Midbrain (tissue), 1 donor: ENCODE measurements at places on chromosomes 12 and 14.
A peak's percentile ranks its signal among the peaks of the same experiment; 100 is the strongest.

DNA sequence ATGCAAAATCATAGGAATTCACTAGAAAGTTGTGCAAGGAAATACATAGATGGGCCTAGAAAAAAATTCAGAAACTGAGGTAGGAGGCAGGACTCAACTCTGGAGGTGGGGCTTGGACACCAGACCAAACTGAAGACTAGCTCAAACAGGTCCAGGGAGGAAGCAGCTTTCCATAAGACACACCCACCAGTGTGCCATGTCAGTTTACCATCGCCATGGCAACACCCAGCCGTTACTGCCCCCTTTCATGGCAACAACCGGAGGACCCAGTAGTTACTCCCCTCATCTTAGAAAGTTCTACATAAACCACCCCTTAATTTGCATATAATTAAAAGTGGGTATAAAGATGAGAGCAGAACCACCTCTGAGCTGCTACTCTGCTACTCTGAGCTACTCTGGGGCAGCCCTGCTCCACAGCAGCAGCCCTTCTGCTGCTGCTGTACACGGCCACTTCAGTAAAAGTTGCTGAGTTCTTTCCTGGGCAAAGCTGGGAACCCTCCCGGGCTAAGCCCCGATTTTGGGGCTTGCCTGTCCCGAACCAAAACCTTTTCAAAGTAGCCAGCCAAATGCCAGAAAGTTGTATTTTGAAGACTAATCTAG, 30.8 kb upstream of the NINJ2 start:
- DNase-seq = no peak

DNA sequence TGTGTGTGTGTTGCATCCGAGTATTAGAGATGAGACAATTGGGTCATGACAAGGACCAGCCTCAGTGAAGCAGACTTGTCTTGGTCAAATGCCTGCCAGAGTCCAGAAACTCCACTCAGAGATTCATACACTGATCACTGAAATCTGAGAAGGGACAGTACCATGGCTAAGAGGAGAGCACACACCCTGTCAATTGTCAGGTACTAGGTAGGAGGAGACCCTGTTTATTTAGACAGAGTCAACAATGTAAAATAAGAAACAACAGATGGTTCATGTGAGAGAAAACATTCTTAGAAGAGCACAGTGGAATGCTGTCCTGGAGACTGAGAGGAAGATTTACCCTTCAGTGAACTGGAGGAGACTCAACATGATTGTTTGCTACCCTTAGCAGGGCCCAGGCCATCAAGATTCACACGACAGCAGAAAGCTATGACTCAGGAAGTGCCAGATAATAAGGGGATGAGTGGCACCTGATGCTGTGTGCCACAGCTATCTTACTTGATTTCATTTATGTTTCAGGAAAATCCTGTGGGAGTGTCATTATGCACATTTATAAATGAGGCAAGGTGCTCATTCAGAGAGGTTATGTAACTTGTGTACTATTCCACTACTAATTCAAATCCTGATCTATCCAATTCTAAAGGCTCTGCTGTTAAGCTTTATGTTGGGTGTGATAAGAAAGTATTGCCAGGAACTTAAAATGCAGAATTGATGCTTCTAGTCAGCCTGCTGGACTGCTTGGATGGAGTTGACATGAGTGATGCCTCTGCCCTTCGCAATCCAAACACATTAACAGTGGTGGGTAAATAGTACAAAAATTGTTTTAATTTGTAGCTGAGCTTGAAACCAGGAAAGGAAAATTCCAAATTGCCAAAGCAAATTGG, 136.6 kb upstream of the NEDD1 start:
- no peak for DNase-seq

DNA sequence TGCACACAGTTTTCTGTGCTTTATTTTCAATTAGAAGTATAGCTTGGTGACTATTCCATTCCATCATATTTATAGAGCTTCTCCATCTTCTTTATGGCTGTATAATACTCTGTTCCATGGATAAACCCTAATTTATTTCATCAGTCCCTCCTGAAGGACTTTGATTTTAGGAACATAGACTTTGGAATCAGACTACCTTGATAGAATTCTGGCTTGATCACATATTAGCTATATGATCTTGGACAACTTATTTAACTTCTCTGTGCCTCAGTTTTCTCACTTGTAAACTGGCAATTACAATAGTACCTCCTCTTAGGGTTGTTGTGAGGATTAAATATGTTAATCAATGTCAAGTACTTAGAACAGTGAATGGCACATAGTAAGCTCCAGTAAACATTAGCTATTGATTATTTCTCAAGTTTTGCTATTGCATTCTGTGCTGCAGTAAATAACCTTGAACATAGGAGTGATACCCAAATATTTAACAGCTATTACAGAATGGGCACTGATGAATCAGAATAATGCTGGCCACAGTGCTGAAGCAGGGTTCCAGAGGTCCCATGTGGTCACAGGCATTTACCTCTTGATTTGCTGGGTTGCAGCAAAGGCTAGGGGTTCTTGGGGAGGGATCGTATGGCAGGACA, 12.2 kb upstream of the NR1H4 start:
- no peak for DNase-seq

- DNase-seq = no peak
Measured at GRCh38 chr12:28121433-28121832, 68.8 kb upstream of the CCDC91 start.

DNA sequence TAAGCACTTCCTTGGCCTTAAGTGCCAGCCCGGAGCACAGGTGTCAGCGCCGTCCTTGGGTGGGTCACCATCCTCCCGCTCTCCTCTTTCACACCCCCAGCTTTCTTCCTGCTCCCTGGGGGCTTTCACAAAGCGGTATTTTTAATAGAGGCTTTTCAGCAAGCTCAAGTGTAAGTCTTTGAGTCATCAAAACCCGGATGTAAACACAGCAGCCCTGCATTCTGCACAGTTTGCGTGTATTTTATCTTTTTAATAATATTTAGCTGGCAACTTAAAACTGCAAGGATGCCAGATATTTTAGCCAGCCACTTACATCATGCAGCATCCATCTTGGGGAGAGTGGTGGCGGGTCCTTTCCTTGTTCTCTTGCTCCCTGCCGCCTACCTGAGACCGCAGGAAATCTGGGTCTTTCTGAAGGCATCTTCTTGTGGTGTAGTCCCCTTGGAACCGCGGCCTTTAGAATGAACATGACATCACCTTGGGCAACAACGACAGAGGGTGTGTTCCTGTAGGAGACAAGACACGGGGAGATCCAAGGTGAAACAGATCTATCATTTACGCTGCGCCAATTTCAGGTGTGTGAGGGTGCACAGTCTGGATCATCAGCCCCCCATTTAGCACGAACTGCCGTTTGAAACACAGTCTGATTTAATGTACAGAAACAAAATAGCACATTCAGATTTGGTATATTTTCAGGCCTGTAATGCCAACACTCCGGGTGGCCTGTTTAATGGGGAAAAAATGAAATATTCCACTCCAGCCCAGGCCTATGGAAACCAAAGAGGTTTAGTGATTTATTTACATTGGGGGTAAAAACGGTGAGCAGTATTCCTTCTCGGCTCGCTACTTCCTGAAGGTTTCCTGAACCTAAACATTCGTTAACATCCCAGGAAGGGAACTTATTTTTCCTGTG, 12.5 kb upstream of the IRF2BPL start:
- DNase-seq = peak; percentile 55

GRCh38 chr14:44795725-44796124, 166.0 kb downstream of the KLHL28 start:
- no peak for DNase-seq

GRCh38 chr12:19304149-19304750, 135.0 kb upstream of the AEBP2 start:
- DNase-seq = no peak

DNA sequence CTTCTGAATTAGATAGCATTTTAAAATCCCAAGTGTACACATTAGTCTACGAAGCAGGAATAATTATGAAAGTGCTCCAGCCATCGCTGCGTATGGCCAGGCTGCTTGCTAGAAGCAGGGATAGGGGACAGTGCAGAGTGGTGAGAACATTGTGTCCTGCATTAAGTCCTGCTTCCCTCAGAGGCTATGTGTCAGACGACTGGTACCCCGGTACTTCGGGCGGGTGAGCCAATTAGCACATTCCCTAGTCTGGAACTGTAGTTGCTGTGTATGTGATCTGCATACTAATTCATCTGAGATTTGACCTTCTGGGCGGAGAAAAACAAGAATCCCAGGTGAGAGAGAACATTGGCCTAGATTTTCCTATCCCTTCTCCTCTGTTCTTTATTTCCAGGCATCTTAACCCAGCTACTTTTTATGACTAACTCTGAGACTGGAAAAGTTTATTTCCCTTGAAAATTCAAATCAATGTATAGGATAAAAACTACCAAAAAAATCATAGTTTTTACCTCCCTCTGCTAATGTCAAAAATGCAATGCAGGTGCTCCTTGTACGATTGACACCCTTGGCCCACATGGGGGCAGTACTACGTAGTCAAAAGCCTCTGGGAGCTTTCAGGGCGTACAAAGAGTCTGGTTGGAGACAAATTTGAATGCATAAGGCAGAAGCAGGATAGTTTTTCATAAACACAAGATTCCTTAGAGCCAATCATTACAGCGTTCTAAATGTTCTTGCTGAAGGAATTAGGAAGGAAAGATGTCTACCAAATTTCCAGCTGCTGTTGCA, 764.3 kb downstream of the NOVA1 start:
- peak; percentile 72 for DNase-seq

DNA sequence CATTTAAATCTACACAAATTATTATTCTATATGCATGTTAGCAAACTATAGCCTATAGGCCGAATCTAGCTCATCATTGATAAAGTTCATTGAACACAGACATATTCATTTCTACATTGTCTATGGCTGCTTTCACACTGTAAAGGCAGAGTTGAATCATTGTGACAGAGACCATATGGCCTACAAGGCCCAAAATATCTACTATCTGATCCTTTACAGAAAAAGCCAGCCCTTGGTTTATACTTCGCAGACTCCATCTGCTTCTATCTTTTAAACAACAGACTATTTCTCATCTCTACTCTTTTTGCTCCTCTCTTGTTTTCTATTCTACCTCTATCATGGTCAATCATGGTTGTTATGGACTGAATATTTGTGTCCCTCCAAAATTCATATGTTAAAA, 190.7 kb downstream of the EXOC5 start:
- no peak for DNase-seq

DNA sequence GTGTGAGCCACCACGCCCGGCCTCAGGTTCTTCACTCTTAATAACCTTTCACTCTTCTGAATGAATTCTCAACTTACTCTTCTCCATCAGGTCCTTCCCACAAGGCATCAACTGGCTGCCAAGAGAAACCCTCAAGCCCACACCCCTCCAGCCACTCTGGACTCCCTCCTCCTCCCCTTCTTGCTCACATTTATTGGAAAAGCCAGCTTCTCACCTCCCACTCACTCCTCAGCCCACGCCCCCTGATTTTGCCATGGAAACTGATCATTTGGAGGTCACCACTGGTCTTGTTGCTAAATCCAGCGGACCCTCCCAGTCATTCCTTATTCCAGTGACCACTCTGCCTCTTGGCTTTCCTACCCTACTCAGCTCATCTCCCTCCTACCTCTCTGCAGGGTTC, 17.4 kb upstream of the ACVR1B start:
- no peak for DNase-seq

DNA sequence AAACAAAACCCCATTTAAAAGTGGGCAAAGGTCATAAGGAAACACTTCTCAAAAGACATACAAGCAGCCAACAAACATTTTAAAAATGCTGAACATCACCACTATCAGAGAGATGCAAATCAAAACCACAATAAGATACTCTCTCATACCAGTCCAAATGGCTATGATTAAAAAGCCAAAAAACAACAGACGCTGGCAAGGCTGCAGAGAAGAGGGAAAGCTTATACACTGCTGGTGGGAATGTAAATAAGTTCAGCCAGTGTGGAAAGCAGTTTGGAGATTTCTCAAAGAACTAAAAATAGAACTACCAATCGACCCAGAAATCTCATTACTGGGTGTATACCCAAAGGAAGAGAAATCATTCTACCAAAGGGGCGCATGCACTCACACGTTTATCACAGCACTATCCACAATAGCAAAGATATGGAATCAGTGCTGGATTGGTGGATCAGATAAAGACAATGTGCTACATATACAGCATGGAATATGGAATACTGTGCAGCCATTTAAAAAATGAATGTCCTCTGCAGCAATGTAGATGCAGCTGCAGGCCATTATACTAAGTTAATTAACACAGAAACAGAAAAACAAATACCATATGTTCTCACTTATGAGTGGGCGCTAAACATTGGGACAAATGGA, 102.1 kb upstream of the DAAM1 start:
- no peak for DNase-seq

DNA sequence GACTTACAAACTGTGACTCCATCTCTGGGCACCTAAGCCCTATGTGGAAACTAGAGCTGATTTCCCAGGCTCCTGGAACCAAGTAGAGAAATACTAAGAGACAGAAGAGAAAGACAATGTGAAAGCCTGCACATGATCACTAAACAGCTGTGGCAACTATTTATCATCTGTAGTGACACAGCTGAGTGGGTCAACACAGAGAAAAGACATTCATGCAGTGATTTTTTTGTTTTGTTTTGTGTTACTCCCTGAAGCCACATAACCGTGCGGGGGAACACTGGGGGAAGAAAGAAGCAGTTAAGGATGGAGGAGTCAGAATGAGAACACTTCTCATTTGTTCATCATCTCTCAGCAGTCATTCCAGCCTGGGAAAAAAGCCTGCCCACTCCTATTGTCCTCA, 1.5 kb downstream of the PRR4 start:
- DNase-seq = no peak

DNA sequence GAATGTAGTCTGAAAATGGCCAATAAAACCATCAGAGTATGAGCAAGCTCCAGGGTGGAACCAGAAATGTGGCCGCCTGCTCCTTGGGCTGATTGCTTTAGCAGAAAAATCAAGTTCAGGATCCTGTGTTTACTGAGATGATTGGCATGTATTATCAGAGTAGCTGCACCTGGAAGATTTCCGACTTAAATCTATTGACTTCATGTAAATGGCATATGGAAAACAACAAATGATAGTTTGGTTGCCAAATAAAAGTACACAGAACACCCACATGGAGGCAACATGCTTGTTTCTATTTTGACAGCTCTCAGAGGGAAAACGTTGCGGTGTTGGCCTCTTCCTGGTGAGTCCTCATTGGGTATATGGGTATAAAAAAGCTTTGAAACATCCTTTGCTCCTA, 31.3 kb downstream of the SOCS2 start:
- no peak for DNase-seq

- no peak for DNase-seq
Measured at GRCh38 chr12:115983226-115983798, 294.2 kb downstream of the MED13L start.

GRCh38 chr12:11863478-11863906, 207.2 kb upstream of the BCL2L14 start:
- DNase-seq = peak; percentile 35

DNA sequence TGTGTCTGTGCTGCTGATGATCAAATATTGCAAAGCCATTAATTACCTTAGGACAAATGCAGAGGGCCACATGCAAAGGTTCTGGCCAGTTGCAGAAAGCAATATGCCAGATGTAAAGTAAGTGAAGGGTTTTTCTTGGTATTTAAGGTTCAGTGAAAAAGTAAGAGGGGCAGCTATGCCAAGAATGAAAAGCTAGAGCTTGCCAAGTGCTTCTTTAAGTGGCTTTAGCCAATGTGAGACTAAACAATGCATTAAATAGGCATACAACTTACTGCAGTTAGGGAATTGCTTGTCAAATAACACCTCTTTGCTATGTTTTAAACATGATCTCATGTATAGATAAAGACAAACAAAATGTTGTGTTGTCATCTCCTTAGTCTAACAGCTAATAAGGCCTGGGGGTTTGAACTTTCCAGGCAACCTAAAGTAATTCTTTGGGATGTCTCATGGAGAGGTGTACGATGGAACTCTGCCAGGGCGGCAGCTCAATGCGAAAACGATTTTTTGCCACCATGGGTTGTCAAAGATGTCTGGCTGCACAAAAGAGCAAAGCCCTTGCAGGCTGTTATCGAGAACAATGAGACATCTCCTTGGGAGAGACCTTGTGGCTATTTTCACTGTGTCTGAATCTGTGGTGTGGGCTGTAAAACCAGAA, 12.0 kb downstream of the IGF1 start:
- DNase-seq = no peak
